ENCODE measurements at places on chromosomes 4 and X.

GRCh38 chr4:48187813-48188212 lies 53.8 kb upstream of the TXK start:
- DNase-seq: no peak

- no peak for DNase-seq
Observed at GRCh38 chrX:102672856-102673255, 21.6 kb downstream of the GPRASP1 start.

DNA sequence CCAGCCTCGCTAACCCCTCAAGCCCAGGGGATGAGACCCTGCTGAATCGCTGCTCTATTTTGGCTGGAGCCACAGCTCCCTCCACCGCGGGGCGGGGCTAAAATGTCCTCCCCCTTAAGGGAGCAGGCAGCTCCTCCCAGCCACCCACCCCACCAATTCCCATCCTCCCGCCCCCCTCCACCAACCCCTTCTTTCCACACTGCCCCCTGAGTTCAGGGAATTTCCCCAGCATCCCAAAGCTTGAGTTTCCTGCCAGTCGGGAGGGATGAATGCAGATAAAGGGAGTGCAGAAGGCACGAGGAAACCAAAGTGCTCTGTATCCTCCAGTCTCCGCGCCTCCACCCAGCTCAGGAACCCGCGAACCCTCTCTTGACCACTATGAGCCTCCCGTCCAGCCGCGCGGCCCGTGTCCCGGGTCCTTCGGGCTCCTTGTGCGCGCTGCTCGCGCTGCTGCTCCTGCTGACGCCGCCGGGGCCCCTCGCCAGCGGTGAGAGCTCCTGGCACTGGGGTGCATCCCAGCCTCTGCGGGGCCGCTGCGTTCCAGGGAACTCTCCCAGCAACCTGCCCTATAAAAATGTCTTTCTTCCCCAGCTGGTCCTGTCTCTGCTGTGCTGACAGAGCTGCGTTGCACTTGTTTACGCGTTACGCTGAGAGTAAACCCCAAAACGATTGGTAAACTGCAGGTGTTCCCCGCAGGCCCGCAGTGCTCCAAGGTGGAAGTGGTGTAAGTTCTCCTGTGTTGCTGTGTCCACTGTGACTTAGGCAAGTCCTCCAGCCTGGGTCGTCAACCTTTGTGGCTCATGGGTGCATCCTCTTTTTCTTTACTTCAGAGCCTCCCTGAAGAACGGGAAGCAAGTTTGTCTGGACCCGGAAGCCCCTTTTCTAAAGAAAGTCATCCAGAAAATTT lies at the start of gene CXCL6:
Gene CXCL6, plus strand, starts transcription at position 306 of the 907 bp plus-strand sequence. Its CDS starts 73 bp downstream, at position 379.
- DNase-seq: no peak

- DNase-seq: no peak
Observed at GRCh38 chrX:71492231-71493065, 40.5 kb upstream of the OGT start.

DNA sequence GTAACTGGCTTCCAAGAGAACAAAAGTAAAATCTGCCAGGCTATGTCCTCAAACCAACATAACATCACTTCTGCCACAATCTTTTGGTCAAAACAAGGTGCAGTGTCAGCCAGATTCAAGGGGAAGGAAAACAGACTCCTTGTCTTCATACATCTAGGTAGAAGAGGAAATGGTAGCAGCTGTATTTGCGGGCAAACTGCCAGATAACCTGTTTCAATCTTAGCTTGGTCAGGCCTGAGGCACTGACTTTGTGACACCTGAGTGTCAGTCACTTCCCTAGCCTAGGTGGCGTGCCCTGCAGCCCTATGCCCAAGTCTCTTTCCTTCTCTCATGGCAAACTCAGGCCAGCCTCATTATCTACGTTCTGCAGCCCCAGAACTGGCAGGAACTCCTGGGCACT lies 146.2 kb upstream of the JADE1 start:
- DNase-seq: no peak

- no peak for DNase-seq
Observed at GRCh38 chr4:168257768-168258167, 60.8 kb downstream of the DDX60 start.

DNA sequence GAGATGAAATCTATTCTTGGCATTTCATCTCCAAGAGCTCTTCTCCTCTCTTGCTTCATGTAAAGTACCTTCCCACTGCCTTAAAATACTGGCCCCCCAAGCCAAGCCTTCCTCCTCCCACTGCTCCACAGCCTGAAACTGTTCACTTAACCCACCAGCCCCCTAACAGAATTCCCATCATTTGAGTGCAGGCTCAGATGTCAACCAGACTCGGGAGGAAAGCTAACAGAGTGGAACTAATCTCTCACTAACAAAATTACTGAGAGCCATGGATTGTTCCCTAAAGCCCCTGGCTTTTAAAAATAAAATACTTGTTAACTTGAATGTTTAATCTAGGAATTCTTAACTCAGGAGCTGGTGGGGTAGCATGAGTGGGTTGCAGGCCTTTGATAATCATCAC lies 7.1 kb upstream of the DCUN1D4 start:
- DNase-seq: no peak

DNA sequence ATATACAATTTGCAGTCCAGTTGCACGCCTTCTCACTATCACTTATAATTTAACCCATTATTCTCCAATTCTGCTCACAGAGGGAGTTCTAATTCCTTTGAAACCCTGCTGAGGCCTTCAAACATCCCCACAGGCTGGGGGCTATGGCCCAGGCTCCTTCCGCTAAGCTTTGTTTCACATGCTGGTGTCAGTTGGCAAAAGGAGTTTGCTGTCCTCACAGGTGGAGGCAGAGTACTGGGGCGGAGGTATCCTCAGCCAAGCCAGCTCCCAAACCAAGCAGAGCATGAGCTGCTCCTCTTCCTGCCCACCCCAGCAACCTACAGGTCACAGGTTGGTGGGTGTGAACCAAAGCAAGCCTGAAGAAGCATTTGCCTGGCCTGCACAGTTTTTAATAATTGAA lies 21.5 kb downstream of the BTC start:
- DNase-seq: no peak

- no peak for DNase-seq
Observed at GRCh38 chrX:40108959-40109287, 11.2 kb upstream of the BCOR start.

- no peak for DNase-seq
Observed at GRCh38 chrX:153214934-153215333, 35.9 kb downstream of the MAGEA1 start.

- DNase-seq: no peak
Observed at GRCh38 chr4:40550948-40551462, 78.7 kb downstream of the RBM47 start.

- DNase-seq: no peak
Observed at GRCh38 chr4:88606832-88607231, 14.6 kb downstream of the HERC3 start.

DNA sequence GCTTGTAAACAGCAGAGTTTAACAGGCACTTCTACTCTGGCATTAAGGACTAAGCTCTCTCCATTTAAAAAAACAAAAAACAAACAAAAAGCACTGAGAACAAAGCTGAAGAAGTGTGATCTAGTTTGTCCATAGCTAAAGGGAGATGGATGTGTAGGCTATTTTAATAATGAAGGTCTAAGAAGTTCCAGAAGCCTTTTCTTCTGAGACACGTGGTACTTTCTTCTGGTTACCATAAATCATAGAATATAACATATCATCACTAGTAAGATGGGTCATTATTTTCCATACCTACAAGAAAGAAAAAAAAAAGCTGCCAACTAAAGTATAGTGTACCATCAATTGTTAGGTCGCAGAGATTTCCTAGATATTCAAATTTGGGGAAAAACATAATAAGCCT lies 722 bp upstream of the NBDY start:
- DNase-seq: no peak

GRCh38 chrX:118975831-118976598 lies 1.6 kb downstream of the LONRF3 start:
- no peak for DNase-seq
